ENCODE measurements at places on chromosomes 3 and 15. TPM values are rescaled to one million over a fixed set of nuclear protein-coding genes. Genes with fewer than 3 reads are reported as not detected.

DNA sequence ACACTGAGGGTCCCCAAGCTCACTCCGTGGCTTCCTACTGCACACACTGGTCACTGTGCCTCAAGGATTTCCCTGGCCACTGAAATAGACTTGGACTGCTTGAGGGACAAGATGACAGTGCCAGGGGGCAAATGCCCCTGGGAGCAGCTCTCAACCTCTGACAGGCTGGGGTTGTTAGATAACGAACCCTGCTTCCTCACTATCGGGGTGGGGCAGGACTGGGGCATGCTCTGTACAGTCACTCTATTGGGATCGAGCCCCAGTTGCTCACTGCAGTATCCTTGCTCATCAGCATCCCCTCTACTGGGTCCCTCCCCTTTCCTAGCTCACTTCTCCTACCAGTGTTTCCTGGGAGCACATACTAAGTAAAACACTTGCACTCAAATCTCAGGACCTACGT is 610.8 kb downstream of the NTRK3 start:
- no peaks in the 10 kb centered on the region for H3K36me3 ChIP-seq
- DNase-seq = no peak
- peaks cover 4% of the 10 kb centered on the region for H3K4me1 ChIP-seq
- H3K27ac ChIP-seq = no peak overlapping the region

DNA sequence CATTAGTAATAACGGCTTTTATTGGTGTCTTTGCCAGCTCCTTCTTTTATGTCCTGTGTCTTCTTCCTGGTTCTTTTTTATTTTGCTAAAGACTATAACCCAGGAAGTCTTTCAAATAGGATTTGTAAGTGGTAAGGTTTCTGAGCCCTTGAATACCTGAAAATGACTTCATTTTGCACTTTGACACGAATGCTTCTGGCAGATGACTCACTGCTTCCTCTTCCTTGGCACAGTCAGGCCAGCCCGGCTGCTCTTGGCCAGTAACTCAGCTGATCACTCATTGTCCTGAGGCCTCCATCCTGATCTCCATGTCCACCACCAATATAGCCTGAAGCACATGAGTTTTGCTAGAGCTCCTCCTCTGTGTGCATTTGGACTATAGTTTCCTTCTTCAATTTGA is 48.7 kb upstream of the NR2E3 start:
- H3K4me1 ChIP-seq = no peaks in the 10 kb centered on the region
- DNase-seq = no peak
- peaks cover 3% of the 10 kb centered on the region for H3K27me3 ChIP-seq
- no peak overlapping the region for H3K27ac ChIP-seq
- H3K36me3 ChIP-seq = peaks cover 5% of the 10 kb centered on the region

GRCh38 chr15:26073430-26074333 is 210.6 kb upstream of the ATP10A start:
- H3K36me3 ChIP-seq = no peaks in the 10 kb centered on the region
- H3K27me3 ChIP-seq = peaks cover 3% of the 10 kb centered on the region
- H3K27ac ChIP-seq = no peak overlapping the region
- DNase-seq = no peak

DNA sequence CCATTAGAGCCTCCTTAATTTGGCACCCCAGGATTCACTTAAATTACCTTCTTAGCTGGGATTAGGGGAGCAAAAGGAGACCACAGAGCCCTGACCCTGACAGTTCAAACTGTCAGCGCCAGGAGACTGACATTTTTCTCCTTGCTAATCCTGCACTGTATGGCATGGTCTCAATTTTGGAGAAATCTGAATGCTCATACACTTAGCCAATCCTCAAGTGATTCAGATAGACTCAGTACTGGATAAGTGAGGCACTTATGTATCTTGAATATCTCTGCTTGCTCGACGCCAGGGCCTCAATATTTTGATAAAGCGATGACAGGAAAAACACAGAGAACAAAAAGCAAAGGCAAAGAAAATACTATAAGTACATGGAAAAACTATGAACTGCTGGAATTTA is 375.9 kb upstream of the WNT5A start:
- no peak overlapping the region for H3K4me3 ChIP-seq
- H3K36me3 ChIP-seq = no peaks in the 10 kb centered on the region
- DNase-seq = no peak
- no peak overlapping the region for H3K27ac ChIP-seq
- H3K27me3 ChIP-seq = no peaks in the 10 kb centered on the region

DNA sequence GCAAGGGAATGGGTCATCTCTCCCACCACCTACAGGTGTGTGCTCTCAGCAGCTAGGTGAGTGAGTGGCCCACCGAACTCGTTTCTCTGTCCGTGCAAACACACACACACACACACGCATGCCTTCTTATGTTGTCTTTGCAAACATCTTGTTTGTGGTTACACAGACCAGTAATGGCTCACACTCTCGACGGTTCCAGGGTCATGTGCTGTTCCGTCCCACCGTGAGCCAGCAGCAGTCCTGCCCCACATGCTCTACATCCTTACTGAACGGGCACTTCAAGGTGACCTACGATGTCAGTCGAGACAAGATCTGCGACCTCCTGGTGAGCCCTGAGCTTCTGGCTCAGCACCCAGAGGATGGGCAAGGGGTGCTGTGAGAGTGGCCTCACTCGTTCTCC is 4.3 kb downstream of the ITIH1 start:
- H3K4me3 ChIP-seq = no peak overlapping the region
- H3K36me3 ChIP-seq = no peaks in the 10 kb centered on the region
- peaks cover 8% of the 10 kb centered on the region for H3K27me3 ChIP-seq
- H3K27ac ChIP-seq = no peak overlapping the region

- DNase-seq = no peak
- H3K4me3 ChIP-seq = no peak overlapping the region
- no peaks in the 10 kb centered on the region for H3K27me3 ChIP-seq
These were observed 290.1 kb downstream of the ZIC1 start for GRCh38 chr3:147699175-147699838.

DNA sequence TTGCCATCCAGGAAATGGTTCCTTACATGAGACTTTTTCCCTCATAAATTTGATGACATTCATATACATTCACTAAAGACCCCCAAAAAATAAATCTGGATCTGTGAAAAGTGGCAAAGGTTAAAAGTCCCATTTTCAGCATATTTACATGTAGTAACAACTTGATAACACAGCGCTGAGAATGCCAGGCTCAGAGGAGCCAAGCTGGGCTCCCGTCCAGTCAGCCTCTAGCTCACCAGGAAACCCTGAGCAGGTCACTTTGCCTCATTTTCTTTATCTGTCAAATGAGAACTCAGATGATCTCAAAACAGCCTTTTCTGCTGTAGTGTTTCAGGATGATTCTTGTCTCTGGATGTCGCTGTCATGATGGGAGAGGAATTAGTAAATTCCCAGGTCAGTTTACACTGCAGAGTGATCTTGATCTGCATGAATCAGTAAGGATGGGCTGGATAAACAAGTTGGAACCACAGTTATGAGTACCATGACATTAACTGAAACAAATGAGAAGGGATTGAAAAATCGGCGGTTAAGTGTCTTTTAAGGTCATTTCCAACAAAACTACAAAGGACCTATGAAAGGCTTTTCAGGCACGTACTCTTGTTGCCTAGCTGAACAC is 82.8 kb downstream of the PPARG start:
- H3K36me3 ChIP-seq = no peaks in the 10 kb centered on the region
- H3K27ac ChIP-seq = no peak overlapping the region
- H3K4me3 ChIP-seq = no peak overlapping the region
- H3K4me1 ChIP-seq = peaks cover 11% of the 10 kb centered on the region
- DNase-seq = no peak
- peaks cover 22% of the 10 kb centered on the region for H3K27me3 ChIP-seq

Gene GJD2
- not detected for total RNA-seq
